ENCODE measurements at places on chromosomes 12 and 14.
A peak's percentile ranks its signal among the peaks of the same experiment; 100 is the strongest.

DNA sequence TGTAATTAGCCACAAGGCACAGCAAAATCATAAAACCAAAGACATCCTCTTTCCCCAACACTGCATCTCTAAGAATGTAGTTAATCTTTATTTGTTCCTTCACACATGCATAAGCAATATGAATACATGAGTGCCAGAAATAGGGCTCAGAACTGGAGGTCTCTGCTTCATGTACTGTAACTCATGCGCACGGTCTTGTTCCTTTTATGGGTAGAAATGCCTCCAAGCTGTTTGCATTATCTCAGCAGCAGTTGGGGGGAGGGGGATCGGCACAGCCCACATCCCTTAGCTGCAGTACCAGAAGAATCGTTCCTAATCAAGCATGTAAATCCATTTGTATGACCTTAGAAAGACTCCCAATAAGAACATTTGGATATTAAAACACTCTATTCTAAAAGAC is 20.0 kb downstream of the RHOJ start:
- no peak for DNase-seq

- no peak for DNase-seq
These were observed 55.1 kb upstream of the E2F7 start for GRCh38 chr12:77120156-77121085.

DNA sequence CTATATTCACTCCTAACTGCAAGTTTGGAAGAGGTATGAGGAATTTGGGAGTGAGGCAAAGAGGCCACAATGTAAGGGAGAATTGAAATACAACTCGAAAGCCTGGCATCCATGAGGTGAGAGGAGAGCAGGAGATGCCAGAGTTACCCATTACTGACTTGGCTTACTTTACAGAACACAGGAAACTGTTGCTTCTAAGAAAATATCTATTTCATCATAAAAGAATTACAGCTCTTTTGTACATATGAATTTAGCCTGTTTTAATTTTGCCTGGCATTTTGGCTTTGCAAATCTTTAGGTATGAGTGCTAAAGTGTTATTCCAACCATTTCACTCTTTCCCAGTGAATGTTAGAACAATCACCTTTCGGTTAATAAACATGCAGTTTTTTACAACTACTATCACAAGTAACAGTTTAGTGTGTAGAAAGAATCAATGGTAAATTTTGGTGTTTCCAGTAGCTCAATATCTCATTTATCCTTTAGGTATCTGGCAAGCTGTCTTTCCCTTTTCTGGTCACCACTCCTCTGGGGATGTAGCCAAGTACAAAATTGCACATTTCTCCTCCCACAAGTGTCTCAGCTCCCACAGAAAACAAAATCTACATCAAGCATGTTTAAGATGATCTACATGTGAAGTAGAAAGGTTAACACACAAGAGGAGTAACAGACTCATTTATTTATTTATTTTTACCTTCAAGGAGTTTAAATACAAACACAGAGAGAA is 196.6 kb upstream of the DCN start:
- no peak for DNase-seq

GRCh38 chr12:109645194-109645593 is 68.4 kb upstream of the FAM222A start:
- DNase-seq: no peak

DNA sequence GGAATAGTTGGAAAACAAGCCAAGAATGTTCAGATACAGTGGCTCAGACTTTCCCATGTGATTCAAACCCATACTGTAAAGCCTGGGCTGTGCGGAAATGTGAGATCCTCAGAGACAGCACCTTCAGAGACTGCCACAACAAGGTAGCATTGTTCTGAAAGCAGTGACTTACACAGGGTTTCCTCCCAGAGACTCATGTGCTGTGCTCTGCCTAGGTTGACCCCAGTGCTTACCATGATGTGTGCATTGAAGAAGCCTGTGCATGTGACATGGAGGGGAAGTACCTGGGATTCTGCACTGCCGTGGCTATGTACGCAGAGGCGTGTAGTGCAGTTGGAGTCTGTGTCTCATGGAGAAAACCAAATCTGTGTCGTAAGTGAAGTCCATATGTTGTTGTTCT is 219.4 kb downstream of the LRRK2 start:
- no peak for DNase-seq

DNA sequence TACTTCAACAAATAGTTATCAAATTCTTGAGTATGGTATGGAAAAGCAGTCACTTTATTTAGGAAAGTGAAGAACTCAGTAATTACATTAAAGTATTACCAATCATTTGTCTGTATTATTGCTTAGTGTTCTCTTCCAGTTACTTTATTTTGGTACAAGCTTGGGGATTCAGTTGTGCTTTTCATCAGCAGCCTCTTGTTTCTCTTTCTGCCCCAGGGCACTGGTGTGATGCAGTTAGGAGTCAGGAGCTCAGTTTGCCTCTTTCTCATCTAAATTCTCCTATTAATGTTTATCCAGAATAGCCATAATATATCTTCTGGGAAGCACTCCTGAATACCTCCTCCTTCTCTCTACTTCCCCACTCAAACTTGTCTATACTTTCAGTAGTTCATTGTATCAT is 25.7 kb downstream of the PMCH start:
- no peak for DNase-seq

- no peak for DNase-seq
These were observed 145.0 kb downstream of the RIMBP2 start for GRCh38 chr12:130571089-130571488.

GRCh38 chr12:112685321-112685720 is 106.2 kb upstream of the RPH3A start:
- DNase-seq: no peak

GRCh38 chr12:15575671-15576541 is 213.3 kb downstream of the EPS8 start:
- DNase-seq: no peak

DNA sequence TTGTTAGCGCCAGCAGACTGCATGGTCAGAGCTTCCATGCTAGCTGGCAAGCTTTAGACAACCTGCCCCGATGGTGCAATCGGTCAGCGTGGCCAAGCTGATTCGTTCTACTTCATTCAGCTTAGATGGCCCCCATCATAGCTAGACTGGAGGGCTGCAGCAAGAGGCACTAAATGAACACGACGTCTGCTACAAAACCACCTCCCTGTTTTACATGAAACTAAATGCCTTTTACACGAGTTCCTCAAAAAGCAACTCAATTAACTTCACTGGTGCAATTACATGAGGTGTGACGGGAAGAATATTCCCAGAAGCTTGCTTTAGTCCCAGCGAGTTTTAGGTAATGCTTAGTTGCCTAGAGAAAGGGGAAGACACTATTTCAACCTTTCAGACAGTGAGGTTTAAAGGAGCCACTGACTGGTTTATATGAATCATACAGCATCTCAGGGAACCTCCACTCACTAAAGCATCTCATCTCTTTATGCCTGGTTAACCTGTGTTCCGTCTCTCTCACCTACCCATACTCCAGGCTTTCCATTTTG is 8.4 kb downstream of the NIN start:
- DNase-seq: no peak

GRCh38 chr12:51840966-51841365 is 7.6 kb downstream of the FIGNL2 start:
- DNase-seq: no peak

GRCh38 chr14:34211732-34212131 is 250.3 kb downstream of the SPTSSA start:
- DNase-seq: no peak

- no peak for DNase-seq
These were observed 1031.8 kb downstream of the GALC start for GRCh38 chr14:86961106-86961716.

DNA sequence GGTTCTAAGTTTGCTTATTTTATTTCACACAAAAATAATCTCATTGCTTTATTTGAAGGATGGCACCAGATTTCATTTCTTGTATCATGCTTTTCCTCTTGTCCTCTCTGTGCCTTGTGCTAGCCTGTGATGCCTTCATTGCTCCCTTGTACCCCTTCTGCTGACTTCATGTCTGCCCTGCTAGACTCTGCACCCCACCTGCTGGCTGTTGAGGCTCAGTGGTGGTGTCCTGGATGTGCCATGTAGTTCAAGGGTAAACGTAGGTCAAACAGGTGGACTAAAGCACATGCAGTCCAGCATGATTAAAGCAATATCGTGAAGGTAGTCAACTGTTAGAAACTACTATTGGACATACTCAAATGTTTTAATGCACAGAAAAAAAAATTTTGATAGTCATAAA is 21.6 kb downstream of the MRPS35 start:
- DNase-seq: no peak

GRCh38 chr12:65300679-65301349 is 22.3 kb downstream of the MSRB3 start:
- DNase-seq: no peak

- no peak for DNase-seq
These were observed 217.2 kb downstream of the C12orf50 start for GRCh38 chr12:87812030-87812429.

GRCh38 chr12:67689385-67689784 is 40.8 kb downstream of the DYRK2 start:
- no peak for DNase-seq

- DNase-seq: no peak
These were observed 10.9 kb upstream of the TESC start for GRCh38 chr12:117109943-117110635.

DNA sequence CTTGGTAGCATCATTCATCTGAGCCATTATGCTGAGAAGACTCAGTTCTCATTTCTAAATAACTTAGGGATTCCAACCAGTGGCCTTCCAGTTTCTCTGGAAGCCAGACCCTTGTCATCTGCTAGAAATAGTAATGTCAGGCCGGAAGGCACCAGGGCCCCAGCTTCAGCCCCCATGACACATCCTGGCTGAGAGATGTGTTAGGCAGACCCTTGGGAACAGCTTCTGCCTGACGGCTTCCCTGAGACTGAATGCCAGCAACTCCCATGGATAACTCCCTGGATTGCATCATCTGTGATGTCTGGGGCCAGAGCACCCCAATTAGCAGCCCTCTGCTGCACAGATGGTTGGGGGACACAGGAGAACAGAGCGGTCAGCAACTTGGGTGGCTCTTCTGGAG is 583.5 kb upstream of the TBX3 start:
- DNase-seq: no peak

DNA sequence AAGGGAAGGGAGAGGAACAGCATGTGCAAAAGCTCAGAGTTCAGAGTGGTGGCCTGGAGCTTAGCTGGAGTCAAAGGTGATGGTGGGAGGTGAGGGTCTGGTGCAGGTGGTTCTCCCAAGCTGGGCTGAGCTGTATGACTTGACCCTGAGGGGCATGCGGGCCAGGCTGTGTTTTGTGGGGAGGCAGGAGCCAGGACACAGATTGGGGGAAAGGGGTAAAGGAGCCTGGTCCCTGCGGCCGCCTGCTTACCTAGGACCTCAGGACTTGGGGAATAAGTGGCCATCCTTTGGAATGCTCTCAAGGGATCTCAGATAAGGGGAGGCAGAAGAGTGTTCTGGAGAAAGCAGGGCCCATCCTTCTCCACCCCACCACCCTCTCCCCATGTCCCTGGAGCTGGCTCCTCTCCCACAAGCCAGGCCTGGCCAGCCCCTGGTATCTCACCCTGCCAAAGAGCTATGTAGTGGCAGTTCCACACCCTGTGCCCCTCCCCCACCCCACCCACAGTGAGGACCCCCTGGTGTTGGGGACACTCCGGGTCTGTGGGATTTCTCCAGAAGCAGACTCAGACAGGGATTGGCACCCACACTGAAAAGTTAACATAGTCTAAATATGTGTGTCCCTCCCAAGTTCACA is 19.9 kb upstream of the CEP170B start:
- peak; percentile 63 for DNase-seq

DNA sequence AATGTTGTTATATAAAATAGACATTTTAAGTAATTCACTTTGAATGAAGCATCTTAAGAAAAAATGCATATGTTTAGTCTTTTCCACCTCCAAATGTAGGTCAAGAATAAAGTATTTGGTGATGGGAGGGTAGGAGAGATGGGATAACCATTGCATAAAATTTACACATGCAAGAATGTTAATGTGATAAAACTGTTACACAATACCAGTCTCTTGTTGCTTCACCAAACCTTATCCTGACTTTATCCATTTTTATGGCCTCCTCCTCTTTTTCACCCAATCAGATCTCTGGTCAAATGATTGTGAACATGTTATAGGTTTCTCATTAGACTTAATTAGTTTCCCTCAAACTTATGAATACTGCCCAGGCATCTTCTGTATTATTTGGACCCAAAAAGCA is 994.5 kb upstream of the FLRT2 start:
- DNase-seq: no peak

GRCh38 chr12:65196762-65197567 is 27.6 kb downstream of the LEMD3 start:
- DNase-seq: no peak

- no peak for DNase-seq
These were observed 4.4 kb upstream of the EIF5 start for GRCh38 chr14:103329401-103330347.

DNA sequence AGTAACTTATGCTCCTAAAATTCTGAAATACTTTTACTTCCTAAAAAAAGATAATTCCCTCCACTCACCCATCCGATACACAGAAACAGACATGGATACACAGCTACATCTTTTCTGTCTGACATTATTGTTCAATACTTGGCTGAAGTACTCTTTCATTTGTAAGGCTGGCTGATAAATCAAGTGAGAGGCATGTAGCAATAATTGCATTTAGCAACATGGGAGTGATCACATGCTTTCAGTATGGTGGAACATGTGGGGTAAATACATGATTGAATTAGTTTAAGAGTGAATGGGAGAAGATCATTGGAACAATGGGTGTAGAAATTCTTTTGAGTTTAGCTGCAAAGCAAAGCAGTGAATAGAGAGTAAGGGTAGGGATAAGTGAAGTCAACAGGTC is 25.6 kb downstream of the PTPRQ start:
- DNase-seq: no peak

DNA sequence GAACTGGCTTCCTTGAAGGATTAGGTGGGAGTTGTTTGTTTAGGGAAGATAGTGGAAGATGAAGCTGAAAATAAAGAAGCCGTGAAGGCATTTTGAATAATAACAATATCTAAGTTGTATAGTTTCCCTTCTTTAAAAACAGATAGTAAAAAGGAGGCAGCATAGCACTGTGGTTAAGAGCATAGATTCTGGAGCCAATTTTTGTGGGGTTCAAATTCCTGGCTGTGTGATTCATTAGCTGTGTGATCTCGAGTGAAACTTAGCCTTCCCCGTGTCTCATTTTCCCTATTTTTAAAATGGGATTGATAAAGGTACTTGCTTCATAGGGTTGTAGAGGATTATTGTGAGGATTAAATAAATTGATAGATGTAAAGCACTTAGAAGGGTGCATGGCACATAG is 104.5 kb downstream of the MYRFL start:
- no peak for DNase-seq

DNA sequence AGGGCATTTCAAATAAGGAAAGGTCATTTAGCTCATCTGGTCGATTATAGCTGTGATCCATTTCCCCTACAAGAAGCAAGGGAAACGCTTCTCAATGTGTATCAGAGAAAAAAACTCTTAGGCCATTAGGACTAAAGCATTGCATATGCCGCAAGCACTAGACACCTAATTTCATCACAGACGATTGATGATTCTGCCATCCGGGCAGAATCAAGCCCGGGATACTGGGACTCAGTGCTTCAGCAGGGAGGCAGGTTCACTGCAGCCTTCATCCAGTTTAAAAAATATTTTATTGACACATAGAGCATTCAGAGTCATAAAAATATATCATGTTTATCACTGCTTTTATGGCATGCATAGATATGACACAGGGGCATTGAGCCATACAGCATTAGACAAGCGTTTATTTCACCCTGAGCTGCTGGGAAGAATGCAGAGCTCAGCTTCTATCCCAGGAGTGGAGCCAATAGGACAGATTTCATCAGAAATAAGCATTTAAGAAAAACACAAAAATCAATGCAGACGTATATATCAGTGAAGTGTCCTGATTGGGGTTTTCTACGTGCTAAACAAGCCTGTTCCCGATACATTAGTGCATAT is 806.9 kb downstream of the GALC start:
- no peak for DNase-seq

GRCh38 chr14:76780058-76780345 is 18.7 kb downstream of the VASH1 start:
- no peak for DNase-seq

All from RWPE2 (cell line).